ENCODE measurements at places on chromosomes 11 and 22. TPM values are rescaled to one million over a fixed set of nuclear protein-coding genes. Genes with fewer than 3 reads are reported as not detected.

- no peak overlapping the region for H3K27ac ChIP-seq
- peaks cover 75% of the 10 kb centered on the region for H3K27me3 ChIP-seq
- H3K36me3 ChIP-seq = peaks cover 7% of the 10 kb centered on the region
- DNase-seq = no peak
Measured at GRCh38 chr11:31805629-31806185, 5.4 kb downstream of the PAX6 start.

Gene PICALM
- 122 TPM for total RNA-seq

DNA sequence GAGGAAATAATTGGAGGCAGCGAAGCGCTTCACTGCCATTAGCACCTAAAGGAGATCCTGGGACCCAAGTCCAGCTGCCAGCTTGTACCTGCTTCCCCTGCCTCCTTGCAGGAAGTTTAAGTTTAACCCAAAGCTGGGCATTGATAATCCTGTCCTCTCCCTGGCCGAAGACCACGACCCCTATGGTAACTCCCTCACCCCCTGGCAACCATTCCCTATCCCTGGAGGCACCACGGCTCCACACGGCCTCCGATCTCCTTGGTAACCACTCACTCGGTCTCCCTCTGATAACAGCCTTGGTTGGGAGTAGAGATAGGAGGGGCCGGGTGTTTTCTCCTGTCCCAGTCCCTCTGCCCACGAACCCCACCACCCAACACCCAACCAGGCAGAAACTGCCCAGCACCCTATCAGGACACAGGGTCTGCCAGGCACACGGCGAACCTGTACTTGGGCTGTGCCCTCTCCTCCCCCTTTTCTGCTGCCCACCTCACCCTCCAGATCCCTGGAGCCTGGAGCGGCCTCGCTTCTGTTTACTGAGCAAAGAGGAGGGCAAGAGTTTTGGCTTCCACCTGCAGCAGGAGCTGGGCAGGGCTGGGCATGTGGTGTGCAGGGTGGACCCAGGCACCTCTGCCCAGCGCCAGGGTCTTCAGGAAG, 833 bp downstream of the NHERF4 start:
- H3K27me3 ChIP-seq = peaks cover 8% of the 10 kb centered on the region
- DNase-seq = no peak
- no peaks in the 10 kb centered on the region for H3K36me3 ChIP-seq
- H3K27ac ChIP-seq = no peak overlapping the region
- no peaks in the 10 kb centered on the region for H3K4me1 ChIP-seq

Gene SMTNL1
- not detected for total RNA-seq

- no peaks in the 10 kb centered on the region for H3K27me3 ChIP-seq
- H3K27ac ChIP-seq = no peak overlapping the region
- no peaks in the 10 kb centered on the region for H3K4me1 ChIP-seq
- H3K4me3 ChIP-seq = no peak overlapping the region
Measured at GRCh38 chr11:42465623-42466022, 846.2 kb upstream of the API5 start.

GRCh38 chr11:124894606-124895430, 2.8 kb downstream of the ROBO4 start:
- no peak overlapping the region for H3K27ac ChIP-seq
- DNase-seq = no peak
- peaks cover 48% of the 10 kb centered on the region for H3K27me3 ChIP-seq
- H3K4me1 ChIP-seq = peaks cover 10% of the 10 kb centered on the region
- H3K36me3 ChIP-seq = peaks cover 5% of the 10 kb centered on the region

Measured in T-helper 17 cell (primary cell).